ENCODE measurements at places on chromosomes 7 and 10. TPM values are rescaled to one million over a fixed set of nuclear protein-coding genes. Genes with fewer than 3 reads are reported as not detected.

DNA sequence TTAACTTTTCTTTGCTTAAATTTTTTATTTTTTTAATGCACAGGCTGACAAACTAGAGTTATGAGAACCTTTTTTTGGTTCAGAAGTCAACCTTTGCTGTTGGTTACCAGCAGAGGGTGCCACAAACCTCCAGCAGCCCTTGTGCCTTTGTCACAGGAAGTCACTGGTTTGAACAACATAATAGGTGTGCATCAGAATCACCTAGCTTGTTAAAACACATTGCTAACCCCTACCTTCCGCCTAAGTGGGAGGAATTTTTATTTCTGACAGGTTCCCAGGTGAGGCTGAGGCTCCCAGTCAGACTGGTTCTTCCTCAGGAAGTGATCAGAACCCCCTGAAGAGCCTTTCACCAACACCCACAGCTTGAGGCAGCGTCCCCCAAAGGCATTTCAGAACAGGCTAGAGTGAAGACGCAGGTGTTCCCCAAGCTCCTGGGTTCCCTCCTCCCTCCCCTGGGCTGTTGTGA lies 22.6 kb upstream of the VDAC2 start:
- peak overlapping the region; percentile 15 for H3K27ac ChIP-seq
- H3K4me3 ChIP-seq = no peak overlapping the region
- H3K27me3 ChIP-seq = no peaks in the 10 kb centered on the region
- H3K4me1 ChIP-seq = peaks cover 12% of the 10 kb centered on the region

DNA sequence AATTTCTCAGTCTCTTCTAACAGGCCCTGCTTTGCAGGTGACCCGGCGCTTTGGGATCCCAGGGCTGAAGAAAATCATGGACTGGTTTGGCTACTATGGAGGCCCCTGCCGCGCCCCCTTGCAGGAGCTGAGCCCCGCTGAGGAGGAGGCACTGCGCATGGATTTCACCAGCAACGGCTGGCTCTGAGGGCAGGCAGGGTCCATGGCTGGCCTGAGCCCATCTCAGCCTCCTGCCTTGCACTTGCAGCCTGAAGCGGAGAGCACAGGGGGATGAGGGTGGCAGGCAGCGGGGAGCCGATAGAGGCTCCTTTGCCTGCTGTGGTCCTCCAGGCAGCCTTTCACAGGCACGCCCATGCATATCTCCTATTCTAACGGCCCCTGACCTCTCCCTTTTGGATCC lies 21.8 kb downstream of the MORN4 start:
- no peak overlapping the region for H3K4me3 ChIP-seq
- no peak for DNase-seq
- H3K36me3 ChIP-seq = no peaks in the 10 kb centered on the region
- peaks cover 3% of the 10 kb centered on the region for H3K27me3 ChIP-seq
- no peaks in the 10 kb centered on the region for H3K4me1 ChIP-seq
- no peak overlapping the region for H3K27ac ChIP-seq

The EBF3 gene
- total RNA-seq = not detected

GRCh38 chr7:132049462-132050304 lies 493.3 kb upstream of the PODXL start:
- no peaks in the 10 kb centered on the region for H3K36me3 ChIP-seq
- DNase-seq = peak; percentile 75
- no peak overlapping the region for H3K27ac ChIP-seq
- H3K27me3 ChIP-seq = peaks cover 5% of the 10 kb centered on the region

GRCh38 chr7:15418264-15418663 lies 143.6 kb downstream of the AGMO start:
- no peak overlapping the region for H3K4me3 ChIP-seq
- no peak overlapping the region for H3K27ac ChIP-seq
- DNase-seq = no peak
- no peaks in the 10 kb centered on the region for H3K36me3 ChIP-seq
- no peaks in the 10 kb centered on the region for H3K27me3 ChIP-seq

The ZC3HAV1L gene
- total RNA-seq = 38.5 TPM

GRCh38 chr7:43454936-43455518 lies 127.9 kb upstream of the STK17A start:
- no peaks in the 10 kb centered on the region for H3K36me3 ChIP-seq
- no peak overlapping the region for H3K27ac ChIP-seq
- H3K4me3 ChIP-seq = no peak overlapping the region
- peaks cover 5% of the 10 kb centered on the region for H3K4me1 ChIP-seq

The STEAP1 gene
- total RNA-seq = 1.1 TPM

- peaks cover 41% of the 10 kb centered on the region for H3K27me3 ChIP-seq
- no peaks in the 10 kb centered on the region for H3K36me3 ChIP-seq
- H3K4me3 ChIP-seq = no peak overlapping the region
These were observed 7.1 kb downstream of the HEPACAM2 start for GRCh38 chr7:93218997-93219827.

- no peak overlapping the region for H3K27ac ChIP-seq
- peak; percentile 51 for DNase-seq
- no peak overlapping the region for H3K4me3 ChIP-seq
- H3K36me3 ChIP-seq = peaks cover 4% of the 10 kb centered on the region
- H3K4me1 ChIP-seq = peaks cover 22% of the 10 kb centered on the region
- H3K27me3 ChIP-seq = peaks cover 10% of the 10 kb centered on the region
These were observed 3.5 kb downstream of the SH2D4B start for GRCh38 chr10:80540981-80541750.

DNA sequence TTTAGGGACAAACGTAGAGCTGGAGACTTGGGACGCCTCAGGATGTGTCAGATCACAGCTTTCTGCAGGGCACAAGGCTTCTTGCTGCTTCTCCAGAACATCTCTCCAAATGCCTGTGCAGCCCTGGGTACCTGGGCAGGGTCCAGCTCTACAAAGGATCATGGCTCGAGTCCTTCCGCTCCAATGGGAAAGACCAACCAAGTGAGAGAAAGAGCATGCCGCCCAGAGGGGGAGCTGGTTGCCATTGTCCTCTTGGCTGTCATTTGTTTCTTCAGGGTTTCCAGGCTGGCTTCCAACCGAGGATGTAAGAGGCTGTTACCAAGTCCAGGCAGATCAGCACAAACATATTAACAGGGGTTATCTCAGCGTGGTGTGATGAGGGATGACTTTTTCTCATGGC lies 5.6 kb upstream of the LEP start:
- H3K27ac ChIP-seq = no peak overlapping the region
- H3K4me3 ChIP-seq = no peak overlapping the region
- peaks cover 3% of the 10 kb centered on the region for H3K36me3 ChIP-seq
- peaks cover 5% of the 10 kb centered on the region for H3K27me3 ChIP-seq
- DNase-seq = no peak
- peaks cover 9% of the 10 kb centered on the region for H3K4me1 ChIP-seq

The SPDYE3 gene
- total RNA-seq = not detected

- H3K27me3 ChIP-seq = peaks cover 3% of the 10 kb centered on the region
- DNase-seq = peak; percentile 98
- H3K4me1 ChIP-seq = peaks cover 51% of the 10 kb centered on the region
- H3K4me3 ChIP-seq = peak within 1 kb of the TSS; percentile 90
- H3K36me3 ChIP-seq = peaks cover 55% of the 10 kb centered on the region
These were observed at the start of gene NFKB2 for GRCh38 chr10:102395400-102396316. Gene NFKB2, plus strand, starts transcription at chr10:102395705. Its CDS starts 255 bp downstream, at chr10:102395960.

The ANAPC16 gene
- total RNA-seq = 74.3 TPM

The HIBADH gene
- total RNA-seq = 21.5 TPM

The VWDE gene
- total RNA-seq = 1.9 TPM

DNA sequence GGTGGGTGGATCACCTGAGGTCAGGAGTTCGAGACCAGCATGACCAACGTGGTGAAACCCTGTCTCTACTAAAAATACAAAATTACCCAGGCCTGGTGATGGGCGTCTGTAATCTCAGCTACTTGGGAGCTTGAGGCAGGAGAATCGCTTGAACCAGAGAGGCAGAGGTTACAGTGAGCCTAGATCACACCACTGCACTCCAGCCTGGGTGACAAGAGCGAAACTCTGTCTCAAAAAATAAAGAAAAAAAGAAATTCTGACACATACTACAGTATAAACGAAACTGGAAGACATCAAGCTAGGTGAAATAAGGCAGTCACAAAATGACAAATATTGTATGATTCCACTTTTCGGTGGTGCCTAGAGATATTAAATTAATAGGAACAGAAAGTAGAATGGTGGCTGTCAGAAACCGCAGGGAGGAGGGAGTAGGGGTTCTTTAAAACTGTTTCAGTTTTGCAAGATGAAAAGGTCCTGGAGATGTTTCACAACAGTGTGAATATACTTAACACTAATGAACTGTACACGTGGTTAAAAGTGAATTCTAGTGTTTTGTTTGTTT lies 23.2 kb downstream of the PILRA start:
- peak; percentile 87 for DNase-seq
- peak overlapping the region; percentile 78 for H3K27ac ChIP-seq
- H3K36me3 ChIP-seq = no peaks in the 10 kb centered on the region
- H3K27me3 ChIP-seq = peaks cover 59% of the 10 kb centered on the region
- H3K4me1 ChIP-seq = peaks cover 19% of the 10 kb centered on the region

GRCh38 chr7:138001529-138002095 lies at the start of gene CREB3L2:
Gene CREB3L2, minus strand, starts transcription at chr7:138002086. Its CDS starts 381 bp downstream, at chr7:138001705.
- peaks cover 16% of the 10 kb centered on the region for H3K36me3 ChIP-seq
- H3K4me1 ChIP-seq = peaks cover 33% of the 10 kb centered on the region
- DNase-seq = peak; percentile 90
- peak within 1 kb of the TSS; percentile 87 for H3K4me3 ChIP-seq
- H3K27me3 ChIP-seq = no peaks in the 10 kb centered on the region

DNA sequence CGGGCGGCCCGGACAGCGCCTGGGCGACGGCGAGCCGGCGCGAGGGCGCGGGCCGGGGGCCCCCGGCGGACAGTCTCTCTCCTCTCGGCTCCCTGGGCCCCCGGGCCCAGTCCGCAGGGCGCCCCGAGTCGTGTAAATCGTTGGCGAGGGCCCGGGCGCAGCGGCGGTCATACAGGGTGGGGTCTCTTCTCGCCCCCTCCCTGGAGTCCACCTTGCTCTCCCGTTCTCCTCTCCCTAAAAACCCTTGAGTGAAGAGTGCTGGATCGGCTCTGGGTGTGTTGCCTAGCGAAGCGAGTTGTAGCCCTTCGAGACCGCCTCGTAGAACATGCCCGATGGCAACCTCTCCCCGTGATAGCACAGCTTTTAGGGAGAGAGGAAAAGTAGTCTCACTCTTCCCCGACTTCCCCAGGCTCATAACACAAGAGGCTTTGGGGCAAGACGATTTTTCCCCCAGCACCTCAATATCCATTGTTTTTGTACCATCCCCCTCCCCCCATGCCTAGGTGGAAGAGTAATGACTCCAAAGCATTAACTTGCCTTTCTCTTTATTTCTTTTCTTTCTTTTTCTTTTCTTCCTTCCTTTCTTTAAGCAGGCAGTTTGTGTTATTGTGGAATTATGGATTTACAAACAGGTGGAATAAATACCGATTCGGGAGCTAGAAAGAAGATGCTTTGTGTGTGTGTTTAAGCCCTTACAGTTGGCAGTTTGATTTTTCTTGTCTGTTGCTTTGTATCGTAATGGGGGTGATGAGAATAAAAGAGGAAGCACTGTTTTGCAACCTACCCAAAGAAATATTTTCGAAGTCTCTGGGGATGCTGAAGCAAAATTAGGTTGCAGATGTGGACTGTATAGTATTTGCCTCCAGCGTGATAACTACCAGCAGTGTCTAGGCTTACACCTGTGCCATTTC lies 822 bp downstream of the SHOC2 start:
- H3K4me1 ChIP-seq = peaks cover 40% of the 10 kb centered on the region
- DNase-seq = peak; percentile 78
- H3K27ac ChIP-seq = peak overlapping the region; percentile 82
- H3K36me3 ChIP-seq = peaks cover 5% of the 10 kb centered on the region
- no peaks in the 10 kb centered on the region for H3K27me3 ChIP-seq

DNA sequence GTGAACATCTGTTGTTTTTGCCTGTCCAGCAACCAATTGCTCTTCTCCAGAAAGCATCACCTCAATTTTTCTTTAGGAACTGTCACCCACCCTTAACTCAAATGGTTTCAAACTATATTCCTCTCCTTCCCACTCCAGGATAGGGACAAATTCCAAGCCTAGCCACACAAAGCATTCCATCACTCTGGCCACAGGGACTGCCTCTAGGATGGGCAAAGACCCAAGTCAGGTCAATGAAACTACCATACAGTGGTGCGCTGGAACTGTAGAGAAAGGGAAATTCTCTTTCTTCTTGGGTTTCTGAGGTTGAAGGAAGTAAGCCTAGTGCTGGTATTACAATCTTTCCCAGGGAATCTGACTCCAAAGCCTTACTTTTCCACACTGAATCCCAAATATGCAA lies 3.6 kb downstream of the MICU1 start:
- H3K27me3 ChIP-seq = no peaks in the 10 kb centered on the region
- DNase-seq = no peak
- H3K4me3 ChIP-seq = no peak overlapping the region
- no peak overlapping the region for H3K27ac ChIP-seq
- peaks cover 7% of the 10 kb centered on the region for H3K4me1 ChIP-seq
- peaks cover 2% of the 10 kb centered on the region for H3K36me3 ChIP-seq

GRCh38 chr7:15989194-15989593 lies 302.7 kb upstream of the MEOX2 start:
- H3K4me1 ChIP-seq = no peaks in the 10 kb centered on the region
- H3K27me3 ChIP-seq = no peaks in the 10 kb centered on the region
- no peak overlapping the region for H3K27ac ChIP-seq
- H3K4me3 ChIP-seq = no peak overlapping the region
- no peaks in the 10 kb centered on the region for H3K36me3 ChIP-seq
- DNase-seq = no peak

DNA sequence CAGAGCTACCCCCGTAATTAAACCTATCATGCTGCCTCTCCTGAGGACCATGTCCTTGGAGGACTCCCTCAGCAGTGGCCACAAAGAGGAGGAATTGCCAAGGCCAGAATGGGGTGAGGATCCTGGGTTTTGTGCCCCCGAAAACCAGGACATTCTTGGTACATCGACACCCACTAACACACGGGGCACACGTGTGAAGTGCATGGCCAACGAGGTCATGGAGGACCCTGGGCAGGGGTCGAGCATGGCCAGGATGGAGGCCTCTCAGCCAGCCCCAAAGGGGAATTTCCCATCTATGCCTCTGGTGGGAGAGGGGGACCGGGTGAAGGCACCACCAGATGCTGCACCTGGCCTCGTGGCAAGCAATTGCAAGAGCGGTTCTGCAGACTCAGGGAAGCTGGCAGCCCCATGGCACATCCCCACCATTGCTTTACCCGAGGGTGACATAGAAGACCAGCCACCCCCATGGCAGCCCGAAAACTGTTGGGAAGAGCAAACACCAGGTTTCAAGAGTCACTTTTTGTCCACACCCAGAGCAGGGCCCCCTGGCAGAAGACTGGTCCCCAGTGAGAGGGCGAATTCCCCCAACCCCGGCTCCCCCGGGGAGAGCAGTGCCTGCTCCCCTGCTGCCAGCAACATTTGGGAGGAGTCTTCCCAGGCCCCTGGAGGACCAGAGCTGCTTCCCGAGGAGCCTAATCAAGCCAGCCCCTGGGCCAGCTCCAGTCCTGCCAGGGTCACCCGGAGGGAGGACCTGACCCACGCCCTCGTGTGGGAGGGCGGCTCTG lies 26.4 kb downstream of the C10orf71 start:
- no peaks in the 10 kb centered on the region for H3K36me3 ChIP-seq
- no peaks in the 10 kb centered on the region for H3K4me1 ChIP-seq
- peaks cover 4% of the 10 kb centered on the region for H3K27me3 ChIP-seq
- no peak overlapping the region for H3K4me3 ChIP-seq
- no peak for DNase-seq
- no peak overlapping the region for H3K27ac ChIP-seq

All from activated CD4-positive, alpha-beta T cell treated with anti-CD3 and anti-CD28 coated beads, Interleukin-2, amount 10 ng/mL, durations not matched to agents 24 days and 14 days (primary cell).